ENCODE measurements at places on chromosomes 1 and 21.
A peak's percentile ranks its signal among the peaks of the same experiment; 100 is the strongest.

GRCh38 chr1:229425564-229426159 lies 8.2 kb downstream of the ACTA1 start:
- no peak for DNase-seq

- DNase-seq, result peak; percentile 53
Observed at GRCh38 chr1:24385160-24385940, 28.2 kb downstream of the STPG1 start.

DNA sequence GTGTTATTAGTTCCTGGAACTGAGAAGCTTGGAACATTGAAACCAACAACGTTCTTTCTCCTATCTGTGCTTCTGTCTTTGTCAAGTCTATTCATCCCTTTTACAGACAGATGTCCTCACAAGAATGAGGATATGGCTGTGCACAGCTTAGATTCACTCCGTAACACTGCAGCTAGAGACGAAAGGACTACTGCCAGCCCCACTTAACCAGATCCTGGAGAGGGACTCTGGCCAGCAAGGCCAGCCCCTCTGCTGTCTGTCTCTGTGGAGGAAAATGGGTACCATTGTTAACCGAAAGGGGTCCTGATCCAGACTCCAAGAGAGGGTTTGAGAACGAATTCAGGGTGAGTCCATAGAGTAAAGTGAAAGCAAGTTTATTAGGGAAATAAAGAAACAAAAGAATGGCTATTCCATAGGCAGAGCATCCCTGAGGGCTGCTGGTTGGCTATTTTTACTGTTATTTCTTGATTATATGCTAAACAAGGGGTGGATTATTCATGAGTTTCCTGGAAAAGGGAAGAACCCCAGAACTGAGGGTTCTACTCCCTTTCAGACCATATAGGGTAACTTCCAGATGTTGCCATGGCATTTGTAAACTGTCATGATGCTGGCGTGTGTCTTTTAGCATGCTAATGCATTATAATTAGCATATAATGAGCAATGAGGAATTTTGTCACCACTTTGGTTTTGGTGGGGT lies 17.4 kb upstream of the USP24 start:
- DNase-seq, result no peak

DNA sequence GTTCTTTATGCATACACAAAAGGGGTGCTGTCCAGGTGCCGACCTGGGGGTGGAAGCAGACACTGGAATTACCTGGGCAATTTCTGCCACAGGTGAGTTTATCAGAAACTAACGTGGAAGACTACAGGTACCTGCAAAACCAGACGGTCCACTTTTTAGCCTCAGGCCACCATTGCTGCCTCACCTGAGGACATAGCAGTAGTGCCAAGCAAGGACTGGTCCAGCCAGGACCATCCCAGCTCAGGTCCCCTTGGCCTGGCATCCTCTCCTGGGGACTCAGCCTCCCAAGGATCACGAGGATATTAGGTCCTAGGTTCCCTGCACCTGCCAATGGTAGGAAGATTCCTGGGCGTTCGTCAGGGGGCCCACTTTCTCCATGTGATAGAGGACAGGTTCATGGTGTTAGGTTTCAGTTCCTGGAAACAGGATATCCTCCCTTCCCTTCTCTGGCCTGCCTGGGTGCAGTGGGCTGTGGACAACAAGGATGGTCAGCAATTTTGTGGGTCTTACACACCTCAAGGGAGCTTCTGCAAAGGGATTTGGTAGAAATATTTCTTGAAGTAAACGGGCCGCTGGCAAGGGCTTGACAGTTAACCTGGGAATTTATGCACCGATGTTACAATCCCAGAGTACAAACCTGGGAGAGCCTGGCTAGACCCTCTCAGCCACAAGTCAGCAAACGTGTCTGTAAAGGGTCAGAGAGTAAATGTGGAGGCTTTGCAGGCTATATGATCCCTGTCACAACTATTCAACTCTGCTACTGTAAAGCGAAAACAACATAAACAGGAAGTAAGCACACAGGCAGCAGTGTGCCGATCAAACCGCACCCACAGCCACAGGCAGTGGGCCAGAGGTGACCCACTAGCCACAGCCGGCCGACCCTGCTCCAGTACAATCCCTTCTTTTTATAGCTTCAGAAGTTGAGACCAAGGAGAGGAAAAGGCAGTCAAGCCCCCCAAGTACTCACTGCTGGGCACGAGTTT lies 71.4 kb upstream of the RAB4A start:
- peak; percentile 79 for DNase-seq

DNA sequence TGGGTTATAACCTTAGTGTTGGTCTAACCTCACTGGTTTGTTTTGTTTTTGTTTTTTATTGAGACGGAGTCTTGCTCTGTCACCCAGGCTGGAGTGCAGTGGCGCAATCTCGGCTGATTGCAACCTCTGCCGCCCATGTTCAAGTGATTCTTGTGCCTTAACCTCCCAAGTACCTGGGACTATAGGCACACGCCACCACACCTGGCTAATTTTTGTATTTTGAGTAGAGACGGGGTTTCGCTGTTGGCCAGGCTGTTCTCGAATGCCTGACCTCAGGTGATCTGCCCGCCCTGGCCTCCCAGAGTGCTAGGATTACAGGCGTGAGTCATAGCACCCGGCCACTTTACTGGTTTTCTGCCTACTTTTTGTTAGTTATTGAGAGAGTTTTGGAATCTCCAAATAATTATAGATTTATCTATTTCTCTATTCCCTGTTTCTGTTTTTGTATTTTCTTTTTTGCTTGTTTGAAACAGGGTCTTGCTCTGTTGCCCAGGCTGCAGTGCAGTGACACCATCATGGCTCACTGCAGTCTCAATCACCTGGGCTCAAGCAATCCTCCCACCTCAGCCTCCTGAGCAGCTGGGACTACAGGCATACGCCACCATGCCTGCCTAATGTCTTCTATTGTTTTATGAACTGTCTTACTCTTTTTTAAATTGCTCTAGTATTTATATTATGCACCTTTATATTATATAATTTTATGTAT lies 21.4 kb downstream of the SMG7 start:
- peak; percentile 27 for DNase-seq

DNA sequence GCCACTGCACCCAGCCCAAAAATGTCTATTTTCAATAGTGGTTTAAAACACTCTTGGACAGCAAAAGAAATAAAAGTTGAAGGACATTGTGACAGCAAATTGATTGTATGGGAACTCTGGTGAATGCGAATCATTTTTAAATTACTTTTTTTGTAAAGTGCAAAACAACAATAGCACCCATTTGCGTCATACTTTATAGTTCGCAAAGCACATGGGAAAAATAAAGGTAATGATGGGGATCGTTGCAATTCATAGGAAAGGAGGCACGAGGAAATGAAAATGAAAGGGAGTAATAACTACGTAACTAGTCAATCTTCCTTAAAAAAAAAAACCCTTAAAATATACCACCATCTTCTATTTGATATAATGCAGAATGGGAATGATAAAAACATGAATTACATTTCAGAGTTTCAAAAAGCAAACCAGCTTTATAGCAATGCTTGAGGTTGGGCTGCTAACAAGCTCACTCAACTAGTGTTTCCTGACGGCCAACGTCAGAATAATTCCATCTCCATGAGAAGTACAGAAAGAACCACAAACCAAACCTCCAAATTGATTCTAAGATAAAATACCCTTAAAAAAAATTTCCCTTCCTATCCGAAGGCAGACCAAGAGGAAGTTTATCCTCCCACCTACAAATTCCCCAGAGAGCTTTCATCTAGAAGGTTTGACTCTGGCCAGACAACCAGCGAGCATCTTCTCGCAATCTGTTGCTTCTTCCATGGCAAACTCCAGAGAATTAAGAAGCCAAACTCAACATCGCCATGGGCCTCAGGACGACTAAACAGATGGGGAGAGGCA lies at the start of gene EDARADD:
EDARADD (plus strand) TSS at position 606 of the 801 bp plus-strand sequence; CDS start at position 765, 159 bp downstream.
- no peak for DNase-seq

DNA sequence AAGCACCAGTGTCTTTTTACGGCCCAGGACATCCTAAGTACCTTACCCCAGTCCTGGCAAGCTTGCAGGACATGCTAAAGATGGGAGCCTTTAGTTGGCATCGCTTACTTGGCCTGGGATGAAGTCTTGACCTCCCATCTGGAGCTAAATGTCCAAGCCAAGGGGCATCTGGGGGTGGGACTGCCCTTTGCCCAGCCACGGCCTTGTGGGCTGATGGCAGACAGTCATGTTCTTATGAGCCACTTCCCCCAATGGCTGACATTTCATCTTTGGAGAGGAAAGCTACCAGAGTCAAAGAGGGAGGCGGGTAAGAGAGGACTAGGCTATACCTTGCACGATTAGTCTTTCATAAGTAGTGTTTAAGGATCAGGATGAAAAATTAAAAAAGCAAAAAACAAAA lies 32.2 kb downstream of the OPTC start:
- DNase-seq, result no peak

GRCh38 chr1:64228167-64228957 lies 24.9 kb downstream of the UBE2U start:
- DNase-seq, result no peak

- peak; percentile 35 for DNase-seq
Observed at GRCh38 chr21:38121888-38122720, 134.7 kb upstream of the KCNJ15 start.

DNA sequence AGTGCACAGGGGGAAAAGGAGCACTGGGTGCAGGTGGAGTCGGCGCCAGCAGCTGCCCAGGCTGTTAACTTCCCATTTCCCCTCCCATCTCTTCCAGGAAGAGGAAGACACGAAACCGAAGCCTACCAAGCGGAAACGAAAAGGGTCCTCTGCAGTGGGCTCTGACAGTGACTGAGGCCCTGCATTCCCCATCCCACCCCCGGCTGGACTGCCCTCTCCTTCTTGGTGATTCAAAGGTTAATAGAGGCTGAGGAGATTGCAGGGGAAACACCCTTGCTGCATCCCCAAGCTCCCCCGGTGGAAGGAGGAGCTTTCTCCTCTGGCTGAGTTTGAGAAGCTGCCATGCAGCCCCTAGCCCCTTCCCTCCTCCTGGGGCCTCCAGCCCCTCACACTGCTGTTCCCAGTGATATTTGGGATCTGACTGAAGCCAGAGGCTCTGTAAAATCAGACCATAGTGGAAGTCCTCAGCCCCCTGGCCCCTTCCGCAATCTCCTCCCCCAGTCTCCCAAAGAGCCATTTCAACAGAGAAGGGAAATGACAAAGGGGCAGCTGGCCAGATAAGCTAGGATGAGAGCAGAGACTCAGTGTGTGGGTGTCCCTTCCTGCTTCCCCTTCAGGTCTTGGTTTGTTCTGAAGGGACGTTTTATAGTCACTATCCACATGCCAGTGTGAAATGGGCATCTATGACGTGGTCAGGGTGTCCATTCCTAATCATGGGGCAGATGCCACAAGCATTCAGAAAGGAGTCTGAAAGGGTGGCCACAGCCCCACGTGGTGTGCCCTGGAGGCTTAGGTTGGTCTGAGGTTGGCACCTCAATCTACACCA lies 1.9 kb upstream of the SLC27A3 start:
- DNase-seq, result no peak

DNA sequence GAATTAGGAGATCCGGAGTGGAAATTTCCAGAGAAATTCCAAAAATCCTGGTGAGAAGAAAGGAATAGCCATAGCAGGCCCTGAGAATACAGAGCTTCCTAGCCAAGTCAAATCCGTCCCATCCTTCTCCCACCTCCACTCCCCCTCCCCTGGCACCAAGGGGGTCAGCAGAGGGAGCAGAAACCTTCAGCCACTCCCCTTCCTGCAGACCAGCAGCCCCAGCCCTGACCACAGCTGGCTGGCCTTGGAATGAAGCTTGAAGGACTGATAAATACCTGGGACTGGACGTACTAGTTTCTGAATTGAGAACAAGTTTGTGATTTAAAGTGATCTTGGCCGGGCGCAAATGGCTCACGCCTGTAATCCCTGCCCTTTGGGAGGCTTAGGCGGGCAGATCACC lies 13.8 kb upstream of the RIPPLY3 start:
- peak; percentile 69 for DNase-seq

DNA sequence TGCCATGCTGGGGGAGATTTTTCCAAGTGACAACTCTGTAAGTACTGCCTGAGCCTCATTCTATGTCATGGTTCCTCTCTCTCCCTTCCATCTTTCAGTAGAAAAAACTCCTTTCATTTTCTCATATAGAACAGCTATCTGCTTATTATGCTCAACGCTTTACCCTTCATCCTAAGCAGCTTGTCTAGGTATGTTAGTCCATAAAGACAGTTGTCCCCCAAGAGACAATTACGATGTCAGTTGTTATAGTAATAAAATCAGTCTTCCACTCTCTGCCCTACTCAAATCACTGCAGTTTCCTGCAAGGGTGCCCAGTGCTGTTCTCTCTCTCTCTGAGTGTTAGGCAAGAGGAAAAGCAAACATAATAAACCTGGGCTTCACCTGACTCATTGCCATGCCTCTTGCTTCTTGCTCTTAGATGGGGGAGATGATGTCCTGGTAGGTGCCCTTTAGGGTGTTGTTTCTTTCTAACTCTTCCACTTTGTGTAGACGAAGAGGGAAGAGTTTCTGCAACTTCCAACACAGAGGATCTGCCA lies 59.4 kb downstream of the PAPPA2 start:
- DNase-seq, result no peak

DNA sequence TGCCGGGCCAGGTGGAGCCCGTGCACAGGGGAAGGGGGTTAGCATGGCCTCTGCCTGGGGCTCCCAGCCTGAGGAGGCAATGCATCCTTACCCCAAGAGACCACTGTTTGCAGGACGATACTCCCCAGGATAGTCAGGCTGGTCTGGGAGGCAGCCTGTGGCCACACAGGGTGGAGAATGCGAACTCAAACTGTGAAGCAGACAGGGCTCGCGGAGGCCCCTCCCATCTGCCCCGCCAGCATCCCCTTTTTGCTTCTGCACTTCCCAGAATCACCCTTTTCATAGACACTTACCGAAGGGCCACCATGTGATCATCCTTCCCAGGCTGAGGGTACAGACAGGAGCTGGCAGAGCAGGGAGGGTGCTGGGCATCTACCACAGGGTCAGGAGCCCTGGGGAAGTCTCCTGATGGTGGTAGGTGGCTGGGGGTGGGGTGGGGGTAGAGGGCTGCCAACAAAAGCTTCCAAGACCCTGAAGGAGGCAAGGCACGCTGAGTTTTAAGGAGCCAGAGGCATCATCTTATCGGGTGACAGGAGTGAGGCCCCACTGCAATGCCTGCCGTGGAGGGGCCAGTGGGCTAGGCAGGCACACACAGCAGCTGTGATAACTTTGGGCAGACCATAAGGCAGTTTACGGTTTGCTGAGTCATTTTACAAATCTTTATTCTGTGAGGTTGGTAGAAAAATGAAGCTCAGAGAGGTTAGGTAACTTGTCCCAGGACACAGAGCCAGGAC lies 31.3 kb upstream of the BTG2 start:
- DNase-seq, result no peak

All from ELF-1 (cell line).